ENCODE measurements at places on chromosomes 11 and 22. TPM values are rescaled to one million over a fixed set of nuclear protein-coding genes. Genes with fewer than 3 reads are reported as not detected.

DNA sequence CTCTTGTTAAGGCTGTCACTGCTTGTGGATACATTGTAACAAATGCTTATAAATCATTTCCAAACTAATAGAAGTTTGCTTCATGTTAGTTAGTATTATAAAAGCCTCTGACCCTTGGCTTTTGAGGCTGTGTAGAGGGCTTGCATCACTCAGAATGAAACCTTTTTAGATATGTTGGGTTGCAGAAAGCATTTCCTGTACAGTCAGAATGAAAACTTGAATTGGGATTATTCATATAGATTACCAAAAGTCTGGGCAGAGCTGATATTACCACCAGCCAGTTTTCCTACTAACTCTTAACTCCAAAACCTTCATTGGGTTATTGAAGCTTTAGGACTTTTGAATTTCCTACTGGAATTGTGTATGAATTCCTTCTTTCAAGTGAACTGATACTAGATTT is 12.0 kb downstream of the KMT2A start:
- no peak for DNase-seq

The LINC01488 gene
- not detected for total RNA-seq

GRCh38 chr11:92653454-92653853 is 316.0 kb upstream of the MTNR1B start:
- no peak for DNase-seq

DNA sequence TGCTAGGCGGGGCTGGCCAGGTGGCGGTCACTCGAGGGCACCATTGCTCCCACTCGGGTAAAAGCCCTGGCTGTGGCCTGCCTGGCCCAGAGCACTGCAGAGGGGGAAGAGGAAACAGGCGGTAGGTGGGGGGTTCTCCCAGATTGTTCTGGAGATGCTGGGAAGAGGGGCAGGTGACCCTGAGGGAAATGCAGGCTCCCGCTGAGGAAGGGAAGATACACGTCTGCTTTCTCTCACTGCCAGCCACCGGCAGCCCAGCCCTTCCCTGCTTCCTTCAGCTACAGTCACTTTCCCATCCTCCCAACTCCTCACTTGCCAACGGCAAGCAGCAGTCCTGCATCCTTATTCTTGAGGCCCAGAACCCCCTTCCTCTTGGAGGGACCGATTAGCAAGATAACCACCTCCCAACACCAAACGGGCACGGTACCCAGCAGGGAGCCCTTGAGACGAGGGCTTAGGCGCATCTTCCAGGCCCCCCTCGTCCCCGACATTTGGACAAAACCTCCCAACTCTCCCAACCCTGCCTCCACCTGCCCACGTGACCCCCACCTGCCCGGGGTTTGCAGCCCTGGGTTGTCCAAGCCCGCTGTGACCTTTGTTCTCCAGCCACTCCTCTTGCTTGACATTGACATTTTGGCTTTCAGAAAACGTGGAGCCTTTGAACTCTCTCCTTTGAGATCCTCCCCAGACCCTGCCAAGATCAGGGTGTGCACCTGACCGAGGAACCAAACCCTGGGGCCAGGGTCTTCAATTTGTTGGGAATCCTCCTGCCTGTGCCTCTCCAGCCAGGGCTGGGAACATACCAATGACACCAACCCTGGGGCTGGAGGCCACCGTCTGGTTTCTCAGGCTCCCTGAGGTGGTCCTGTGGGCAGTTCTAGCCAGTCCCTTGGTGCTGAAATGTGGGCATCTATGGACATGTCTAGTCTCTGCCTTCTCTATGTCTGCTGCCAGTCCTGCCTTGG is 48.8 kb upstream of the TTLL12 start:
- no peak for DNase-seq

- DNase-seq: no peak
Measured at GRCh38 chr11:10331548-10332289, 26.8 kb downstream of the ADM start.

GRCh38 chr11:38481391-38481790 is 1883.4 kb upstream of the RAG2 start:
- no peak for DNase-seq

DNA sequence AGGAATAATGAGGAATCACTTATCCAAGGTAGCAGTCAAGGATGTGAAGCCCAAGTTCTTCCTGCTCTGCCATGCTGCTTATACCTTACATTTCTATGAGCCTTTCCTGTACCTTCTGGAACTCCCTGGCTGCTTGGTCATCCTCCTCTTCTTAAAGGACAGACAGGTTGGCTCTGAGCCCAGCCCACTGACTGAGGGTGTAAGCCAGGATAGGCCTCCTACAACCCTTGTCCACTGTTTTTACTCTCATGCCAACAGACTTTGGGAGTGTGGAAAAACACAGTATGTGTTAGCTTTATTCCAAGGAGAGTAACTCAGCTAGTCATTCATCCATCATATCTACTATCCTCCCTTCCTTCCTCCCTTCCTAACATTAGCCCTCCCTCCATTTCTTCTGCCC is 47.5 kb downstream of the IRAG1 start:
- no peak for DNase-seq
